ENCODE measurements at places on chromosomes 2 and 18. TPM values are rescaled to one million over a fixed set of nuclear protein-coding genes. Genes with fewer than 3 reads are reported as not detected.

CDK15 gene
- not detected for total RNA-seq

IL36B gene
- total RNA-seq = 0.09 TPM

PDE1A gene
- total RNA-seq = 0.16 TPM

ASB18 gene
- not detected for total RNA-seq

ADRA2B gene
- total RNA-seq = 0.05 TPM

RIT2 gene
- total RNA-seq = not detected

RSAD2 gene
- 0.89 TPM for total RNA-seq

RBM44 gene
- total RNA-seq = 0.15 TPM

TMEM37 gene
- 1.8 TPM for total RNA-seq
